ENCODE measurements at places on chromosomes 2 and 18.
A peak's percentile ranks its signal among the peaks of the same experiment; 100 is the strongest.

DNA sequence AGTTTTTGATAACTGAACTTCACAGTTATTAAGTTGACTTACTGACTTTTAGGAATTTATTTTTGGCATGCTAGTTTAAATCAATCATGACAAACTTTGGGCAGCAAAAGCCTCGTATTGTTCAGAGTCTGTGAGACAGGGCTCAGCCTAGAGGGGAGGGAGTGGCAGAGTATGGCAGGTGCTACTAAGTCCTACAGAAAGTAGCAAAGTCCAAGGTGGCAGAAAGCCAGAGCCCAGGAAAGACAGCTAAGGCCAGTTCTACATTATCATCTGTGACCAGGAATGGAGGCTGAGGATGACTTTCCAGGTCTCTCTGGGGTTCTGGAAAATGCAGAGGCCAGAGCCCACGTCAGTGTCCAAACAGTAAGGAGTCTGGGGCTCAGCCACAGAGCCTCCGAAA lies 34.2 kb downstream of the CHST10 start:
- H3K27ac ChIP-seq: no peak overlapping the region
- H3K4me1 ChIP-seq: peaks cover 5% of the 10 kb centered on the region
- no peak for DNase-seq
- no peak overlapping the region for H3K4me3 ChIP-seq
- H3K27me3 ChIP-seq: no peaks in the 10 kb centered on the region
- H3K36me3 ChIP-seq: no peaks in the 10 kb centered on the region

- no peak for DNase-seq
- no peaks in the 10 kb centered on the region for H3K4me1 ChIP-seq
- no peak overlapping the region for H3K27ac ChIP-seq
- H3K36me3 ChIP-seq: no peaks in the 10 kb centered on the region
- H3K4me3 ChIP-seq: no peak overlapping the region
- H3K27me3 ChIP-seq: no peaks in the 10 kb centered on the region
These were observed 70.4 kb downstream of the TDRD15 start for GRCh38 chr2:21194147-21194546.

DNA sequence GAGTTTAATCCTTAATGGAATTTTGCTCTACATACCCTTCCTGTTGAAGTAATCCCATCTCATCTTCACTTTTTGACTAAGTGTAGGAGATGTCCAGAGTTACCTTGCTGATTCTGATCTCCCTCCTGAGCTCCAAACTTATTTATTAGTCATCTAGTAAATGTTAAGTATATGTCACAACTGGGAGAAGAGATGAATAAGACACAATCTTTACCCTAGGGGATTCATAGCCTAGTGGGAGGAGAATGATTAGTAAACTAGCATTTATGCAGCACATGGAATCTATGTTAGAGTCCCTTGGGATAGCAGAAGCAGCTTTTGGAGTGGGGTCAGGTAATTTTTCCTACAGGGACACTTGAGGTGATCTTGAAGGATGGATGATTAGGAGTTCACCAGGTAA lies 20.7 kb downstream of the ACVR2A start:
- H3K27me3 ChIP-seq: no peaks in the 10 kb centered on the region
- no peak for DNase-seq
- H3K4me3 ChIP-seq: no peak overlapping the region
- peaks cover 19% of the 10 kb centered on the region for H3K4me1 ChIP-seq

DNA sequence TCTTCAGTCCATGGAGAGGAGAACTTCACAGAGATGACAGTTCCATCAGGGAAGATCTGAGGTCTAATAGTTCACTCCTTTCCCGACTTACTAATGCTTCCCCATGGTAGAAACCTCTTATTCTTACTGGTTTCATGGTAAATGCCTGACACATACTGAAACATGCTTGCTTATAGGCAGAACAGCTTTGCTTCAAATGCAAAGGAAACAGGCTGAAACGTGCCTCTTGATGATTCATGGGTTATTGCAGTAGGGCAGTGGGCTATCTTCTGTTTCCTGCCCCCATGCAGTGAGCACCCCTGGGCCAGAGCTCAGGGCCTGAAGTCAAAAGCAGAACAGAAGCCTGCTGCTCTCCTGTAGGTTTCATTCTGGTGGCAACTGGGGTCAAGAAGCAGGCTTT lies 223.5 kb downstream of the RDH14 start:
- H3K27me3 ChIP-seq: no peaks in the 10 kb centered on the region
- H3K36me3 ChIP-seq: no peaks in the 10 kb centered on the region
- no peak overlapping the region for H3K27ac ChIP-seq
- no peak for DNase-seq

GRCh38 chr2:70992945-70993853 lies 1.5 kb downstream of the TEX261 start:
- H3K4me3 ChIP-seq: peak overlapping the region; percentile 93
- H3K27me3 ChIP-seq: no peaks in the 10 kb centered on the region
- no peak for DNase-seq
- no peak overlapping the region for H3K27ac ChIP-seq
- H3K4me1 ChIP-seq: peaks cover 21% of the 10 kb centered on the region

DNA sequence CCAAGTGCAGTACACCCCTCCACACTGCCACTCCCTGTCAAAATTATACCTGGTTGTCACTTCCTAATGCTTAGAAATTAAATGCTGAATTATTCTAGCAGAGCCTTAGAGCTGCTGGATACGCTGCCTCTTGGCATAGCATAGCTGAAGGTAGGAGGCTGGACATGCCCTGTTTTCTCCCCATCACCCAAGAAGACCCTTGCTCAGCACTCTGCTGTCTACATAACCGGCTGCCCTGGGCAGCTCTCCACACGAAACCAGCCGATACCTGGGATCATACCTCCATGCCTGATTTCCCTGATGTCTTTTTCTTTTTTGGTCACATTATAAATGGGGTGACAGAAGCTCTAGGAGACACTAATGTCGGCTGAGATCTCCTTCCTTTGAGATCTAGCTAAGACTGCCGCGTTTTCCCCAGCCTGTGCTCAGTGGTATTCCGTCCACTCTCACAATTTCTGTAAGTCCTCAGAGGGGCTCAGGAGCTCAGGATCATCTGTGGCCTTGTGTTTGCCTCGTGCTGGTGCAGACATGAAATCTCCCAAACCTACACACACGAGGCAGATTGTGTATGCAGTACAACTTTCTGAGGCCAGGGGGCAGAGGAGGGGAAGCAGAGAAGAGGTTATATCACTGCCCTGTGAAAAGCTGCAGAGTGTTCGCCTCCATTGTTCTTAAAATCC lies 13.5 kb upstream of the ZAP70 start:
- H3K27ac ChIP-seq: no peak overlapping the region
- H3K27me3 ChIP-seq: no peaks in the 10 kb centered on the region
- no peak overlapping the region for H3K4me3 ChIP-seq
- H3K36me3 ChIP-seq: no peaks in the 10 kb centered on the region
- no peak for DNase-seq

DNA sequence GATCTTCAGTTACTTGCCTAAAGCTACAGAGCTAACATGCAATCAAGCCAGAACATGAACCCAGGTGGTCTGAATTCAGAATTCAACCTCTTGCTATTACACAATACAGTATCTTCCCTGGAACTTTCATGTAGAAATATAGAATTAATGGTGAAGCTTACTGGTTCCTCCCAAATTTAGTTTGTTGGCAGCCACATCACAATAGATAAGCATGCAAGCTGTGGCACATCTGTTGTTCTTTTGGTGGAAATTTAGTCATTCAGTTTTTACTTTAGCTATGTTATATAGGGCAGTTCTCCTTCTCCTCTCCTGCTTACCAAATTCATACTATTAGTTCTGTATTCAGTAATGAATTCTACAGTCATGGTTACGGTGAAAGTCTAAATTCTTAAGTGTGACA lies 101.0 kb upstream of the RNF152 start:
- H3K36me3 ChIP-seq: no peaks in the 10 kb centered on the region
- no peak overlapping the region for H3K27ac ChIP-seq
- DNase-seq: no peak

DNA sequence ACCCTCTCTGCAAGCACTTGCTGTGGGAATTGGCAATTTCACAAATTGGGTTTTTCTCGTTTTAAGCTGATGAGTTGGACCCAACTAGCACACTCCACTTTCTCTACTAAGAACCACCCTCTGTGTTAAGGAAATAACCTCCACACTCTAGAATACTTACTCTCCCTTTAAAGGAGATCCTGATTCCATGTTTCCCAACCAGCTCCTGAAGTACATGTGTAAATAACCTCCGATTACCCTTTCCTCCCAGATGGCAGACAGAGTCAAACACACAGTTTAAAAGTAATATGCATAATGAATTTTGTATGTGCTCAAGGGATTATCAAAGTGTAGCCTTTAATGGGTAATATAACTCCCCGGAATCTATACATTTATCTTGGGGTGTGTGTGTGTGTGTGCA lies 171.3 kb upstream of the OSR1 start:
- no peak for DNase-seq
- H3K27me3 ChIP-seq: no peaks in the 10 kb centered on the region
- no peaks in the 10 kb centered on the region for H3K4me1 ChIP-seq
- H3K27ac ChIP-seq: no peak overlapping the region

- no peak overlapping the region for H3K27ac ChIP-seq
- DNase-seq: no peak
- H3K36me3 ChIP-seq: no peaks in the 10 kb centered on the region
- H3K4me1 ChIP-seq: no peaks in the 10 kb centered on the region
- H3K27me3 ChIP-seq: no peaks in the 10 kb centered on the region
These were observed 76.5 kb upstream of the ZSWIM2 start for GRCh38 chr2:186925514-186925913.

GRCh38 chr2:173079973-173080860 lies 4.6 kb downstream of the MAP3K20 start:
- H3K4me1 ChIP-seq: peaks cover 2% of the 10 kb centered on the region
- DNase-seq: no peak
- no peak overlapping the region for H3K4me3 ChIP-seq
- H3K36me3 ChIP-seq: no peaks in the 10 kb centered on the region
- no peak overlapping the region for H3K27ac ChIP-seq

Data from lower lobe of right lung (tissue), 2 donors.